ENCODE measurements at places on chromosomes 1 and 21.

GRCh38 chr1:230752407-230752806, 5.2 kb downstream of the CAPN9 start:
- no peak for DNase-seq

- no peak for DNase-seq
These were observed 20.6 kb downstream of the NDUFS5 start for GRCh38 chr1:39046613-39047210.

DNA sequence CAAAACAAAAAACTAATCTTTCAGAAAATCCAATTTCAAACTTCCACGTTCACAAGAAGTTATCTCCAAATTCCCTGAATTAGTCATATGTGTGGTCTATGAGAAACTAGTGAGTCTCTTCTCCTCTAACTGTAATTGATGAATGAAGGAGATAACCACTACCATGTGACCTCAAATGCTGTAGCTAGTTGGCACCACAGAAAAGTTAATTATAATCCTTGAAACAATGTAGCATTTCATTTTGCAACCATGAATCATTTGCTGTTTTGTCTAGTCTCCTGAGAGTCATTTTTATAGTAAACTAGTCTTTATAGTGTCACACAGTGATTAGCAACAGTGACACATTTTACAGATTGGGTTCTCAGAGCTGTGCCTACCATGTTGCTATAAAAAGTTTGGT, 287.5 kb downstream of the LRRIQ3 start:
- no peak for DNase-seq

DNA sequence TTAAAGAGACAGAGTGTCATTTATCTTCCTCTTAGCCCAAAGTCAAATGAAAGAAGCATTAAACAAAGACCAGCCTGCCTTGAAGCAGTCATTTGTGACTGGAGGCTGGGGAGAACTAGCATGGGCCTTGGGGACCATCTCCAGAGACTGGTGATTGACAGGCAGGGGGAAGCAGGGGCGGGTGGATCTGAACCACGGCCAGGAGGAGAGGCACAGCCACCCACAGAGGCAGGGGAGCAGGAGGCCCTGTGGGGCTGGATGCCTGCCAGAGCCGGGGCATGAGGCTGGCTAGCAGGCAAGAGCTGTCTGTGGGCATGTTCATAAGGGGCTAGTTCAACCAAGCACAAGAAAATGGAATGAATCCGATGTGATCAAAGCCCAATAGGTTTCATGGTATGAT, 73.9 kb downstream of the PLXNA2 start:
- no peak for DNase-seq

DNA sequence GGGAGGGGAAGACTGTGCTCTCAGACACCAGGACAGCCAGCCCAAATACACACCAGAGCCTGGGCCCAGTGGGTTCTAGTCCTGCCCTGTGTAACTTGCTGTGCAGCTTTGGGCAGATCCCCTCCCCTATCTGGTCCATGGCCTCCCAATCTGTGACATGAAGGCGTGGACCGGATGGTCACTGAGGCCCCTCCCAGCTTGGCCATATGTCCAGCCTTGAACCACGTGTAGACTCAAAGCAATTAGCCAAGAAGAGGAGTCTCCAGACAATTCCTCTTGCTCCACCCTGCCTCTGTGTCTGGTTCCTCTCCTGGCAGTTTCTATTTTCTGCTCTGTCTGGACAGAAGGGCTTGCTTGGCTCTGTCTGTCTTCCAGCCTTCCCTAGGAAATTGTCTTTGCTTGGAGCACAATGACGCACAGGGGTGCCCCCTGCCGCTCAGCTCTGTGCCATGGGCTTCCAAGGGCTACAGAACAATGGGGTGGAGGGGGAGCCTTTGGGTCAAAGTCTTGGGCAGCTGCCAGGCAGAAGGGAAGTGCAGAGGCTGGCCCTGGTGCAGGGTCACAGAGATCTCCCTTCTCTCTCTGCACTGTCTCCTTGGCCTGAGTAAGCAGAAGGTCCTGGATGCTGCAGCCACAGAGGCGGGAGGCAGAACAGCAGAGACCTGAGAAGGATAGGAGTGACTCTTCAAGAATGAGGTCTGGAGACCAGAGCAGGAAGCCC, 66.1 kb downstream of the TENT5C start:
- no peak for DNase-seq

DNA sequence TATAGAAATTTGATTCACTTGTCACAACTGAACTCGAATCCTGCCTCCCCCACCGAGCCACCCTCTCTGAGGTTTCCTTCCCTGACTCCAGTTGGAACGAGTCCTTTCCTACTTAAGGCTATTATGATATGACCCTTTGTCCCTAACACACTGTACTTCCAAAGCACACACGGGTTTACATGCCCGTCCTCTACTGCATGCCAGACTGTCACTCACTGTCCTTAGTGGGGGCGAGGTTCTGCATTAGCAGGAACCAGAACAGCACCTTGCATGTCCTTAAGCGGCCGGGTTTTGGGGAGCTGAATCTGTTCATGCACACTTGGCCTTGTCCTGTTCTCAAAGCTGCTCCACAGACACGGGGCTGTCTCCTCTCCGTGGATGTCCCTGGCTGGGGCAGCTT, 164.6 kb upstream of the KCNJ6 start:
- DNase-seq = no peak

DNA sequence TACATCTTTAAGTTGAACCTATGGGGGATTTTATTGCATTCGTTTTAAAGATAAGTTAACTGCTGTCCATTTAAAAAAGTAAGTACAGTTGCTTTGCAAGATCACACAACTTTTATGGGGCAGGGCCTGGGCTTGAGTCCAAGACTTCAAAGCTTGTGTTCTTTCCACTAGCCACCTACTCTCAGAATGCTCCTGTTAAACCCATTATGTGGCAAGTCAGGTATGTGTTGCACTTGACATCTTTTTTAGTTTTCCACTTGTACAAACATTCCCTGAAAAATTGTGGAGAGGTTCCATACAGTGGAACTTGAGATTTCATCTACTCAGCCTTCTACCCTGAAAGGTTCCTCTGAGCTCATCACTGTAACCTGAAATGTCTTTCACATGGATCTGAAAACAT, 235.5 kb upstream of the SGIP1 start:
- DNase-seq = no peak
